ENCODE measurements at places on chromosomes 2 and 18.
A peak's percentile ranks its signal among the peaks of the same experiment; 100 is the strongest.

DNA sequence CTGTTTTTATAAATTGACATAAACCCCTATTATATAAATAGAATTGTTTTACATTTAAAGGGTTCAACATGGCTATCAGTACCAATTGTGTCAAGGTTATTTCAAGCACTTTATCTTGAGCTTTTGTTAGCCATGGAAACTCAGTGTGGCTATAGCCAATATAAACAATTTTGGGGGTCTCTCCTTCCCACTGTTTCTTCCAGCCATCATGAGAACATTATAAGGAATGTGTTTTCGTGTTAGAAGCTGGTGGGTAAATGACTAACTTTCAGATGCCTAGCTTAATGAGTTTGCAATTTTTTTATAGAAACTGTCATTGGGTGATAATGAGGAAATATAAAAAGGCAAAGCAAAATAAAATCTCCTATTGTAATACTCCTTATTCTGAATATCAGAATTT is 153.5 kb upstream of the FOSL2 start:
- H3K4me3 ChIP-seq: no peak overlapping the region
- no peaks in the 10 kb centered on the region for H3K27me3 ChIP-seq
- no peaks in the 10 kb centered on the region for H3K4me1 ChIP-seq
- H3K27ac ChIP-seq: no peak overlapping the region
- no peak for DNase-seq

GRCh38 chr18:58481321-58482180 is 147.3 kb downstream of the ALPK2 start:
- no peak overlapping the region for H3K4me3 ChIP-seq
- no peaks in the 10 kb centered on the region for H3K4me1 ChIP-seq
- peaks cover 38% of the 10 kb centered on the region for H3K27me3 ChIP-seq
- H3K36me3 ChIP-seq: no peaks in the 10 kb centered on the region

DNA sequence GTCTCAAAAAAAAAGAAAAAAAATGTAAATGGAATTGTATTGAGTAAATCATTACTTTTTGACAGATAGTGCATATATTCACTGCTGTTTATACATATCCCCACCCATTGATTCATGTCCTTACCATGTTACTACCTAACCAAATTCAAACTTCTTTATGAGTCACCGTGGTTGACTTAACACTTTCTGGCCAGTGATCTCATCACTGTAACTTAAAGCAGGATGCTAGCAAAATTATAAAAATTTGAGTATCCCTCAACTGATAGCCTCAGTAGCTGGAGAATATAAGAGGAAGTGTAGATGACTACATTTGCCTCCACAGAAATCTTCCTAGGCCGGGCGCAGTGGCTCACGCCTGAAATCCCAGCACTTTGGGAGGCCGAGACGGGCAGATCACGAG is 13.4 kb downstream of the CNOT9 start:
- H3K27me3 ChIP-seq: no peaks in the 10 kb centered on the region
- DNase-seq: no peak
- no peak overlapping the region for H3K27ac ChIP-seq
- peaks cover 57% of the 10 kb centered on the region for H3K36me3 ChIP-seq
- H3K4me1 ChIP-seq: peaks cover 32% of the 10 kb centered on the region
- no peak overlapping the region for H3K4me3 ChIP-seq

DNA sequence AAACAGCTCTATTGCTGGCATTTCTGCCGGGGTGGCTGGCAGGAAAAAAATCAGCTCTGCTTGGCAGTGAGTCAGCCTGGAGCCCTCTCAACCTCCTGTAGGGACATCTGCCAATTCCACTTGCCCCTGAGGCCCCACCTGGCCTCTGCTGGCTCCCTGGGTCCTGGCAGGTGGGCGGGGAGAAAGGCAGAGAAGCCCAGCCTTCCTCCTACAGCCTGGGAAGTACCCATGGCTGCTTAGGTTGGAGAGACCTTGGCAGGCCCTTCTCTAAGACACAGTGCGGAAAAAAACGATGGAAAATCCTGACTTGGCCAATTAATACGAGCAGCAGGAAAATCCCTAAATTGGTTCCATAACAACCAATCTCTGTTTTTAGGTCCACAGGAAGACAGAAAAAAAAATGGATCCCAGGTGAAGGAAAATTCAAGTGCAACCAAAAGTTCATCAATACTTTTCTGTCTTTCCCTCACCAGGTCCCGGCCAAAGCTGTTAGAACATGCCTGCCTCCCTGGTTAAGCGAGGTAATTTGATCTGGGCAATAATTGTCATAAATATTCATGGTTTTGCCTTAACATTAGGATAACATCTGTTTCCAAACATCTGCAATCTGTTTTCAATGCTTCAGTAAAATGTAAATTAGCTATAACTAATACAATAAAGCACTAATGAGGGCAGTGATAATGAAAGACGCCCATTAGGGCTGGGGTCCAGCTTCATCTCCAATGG is 245.9 kb downstream of the TFCP2L1 start:
- no peak for DNase-seq
- H3K27ac ChIP-seq: no peak overlapping the region
- no peak overlapping the region for H3K4me3 ChIP-seq
- H3K36me3 ChIP-seq: no peaks in the 10 kb centered on the region

DNA sequence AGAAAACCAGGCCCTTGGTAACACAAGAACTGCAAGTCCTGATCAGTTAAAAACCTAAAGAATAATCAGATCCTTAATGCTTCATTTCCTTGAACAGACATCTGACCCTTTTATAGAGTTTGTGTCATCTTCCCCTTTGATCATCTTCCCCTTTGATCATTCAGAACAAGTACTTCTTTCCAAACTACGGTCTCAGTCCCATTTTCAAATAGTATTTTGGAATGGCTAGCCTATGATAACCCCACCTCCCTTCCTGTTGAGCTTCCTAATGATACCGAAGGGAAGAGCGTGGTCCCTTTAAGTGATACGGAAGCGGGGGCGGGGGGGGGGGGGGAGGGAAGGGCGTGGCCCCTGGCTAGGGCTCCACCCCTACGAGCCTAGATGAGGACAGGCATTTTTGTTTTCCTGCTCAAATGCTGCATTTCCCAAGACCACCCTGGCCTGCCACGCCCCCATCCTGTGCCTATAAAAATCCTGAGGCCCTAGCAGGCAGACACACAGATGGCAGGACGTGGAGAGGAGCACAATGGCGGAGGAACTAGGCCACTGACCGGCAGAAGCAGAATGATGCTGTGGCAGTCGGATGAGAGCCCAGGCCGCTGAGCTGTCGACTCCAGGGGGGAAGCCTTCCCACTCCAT is 24.1 kb upstream of the CHRNA1 start:
- H3K27ac ChIP-seq: peak overlapping the region; percentile 36
- H3K36me3 ChIP-seq: no peaks in the 10 kb centered on the region
- peaks cover 5% of the 10 kb centered on the region for H3K4me1 ChIP-seq
- H3K27me3 ChIP-seq: no peaks in the 10 kb centered on the region

DNA sequence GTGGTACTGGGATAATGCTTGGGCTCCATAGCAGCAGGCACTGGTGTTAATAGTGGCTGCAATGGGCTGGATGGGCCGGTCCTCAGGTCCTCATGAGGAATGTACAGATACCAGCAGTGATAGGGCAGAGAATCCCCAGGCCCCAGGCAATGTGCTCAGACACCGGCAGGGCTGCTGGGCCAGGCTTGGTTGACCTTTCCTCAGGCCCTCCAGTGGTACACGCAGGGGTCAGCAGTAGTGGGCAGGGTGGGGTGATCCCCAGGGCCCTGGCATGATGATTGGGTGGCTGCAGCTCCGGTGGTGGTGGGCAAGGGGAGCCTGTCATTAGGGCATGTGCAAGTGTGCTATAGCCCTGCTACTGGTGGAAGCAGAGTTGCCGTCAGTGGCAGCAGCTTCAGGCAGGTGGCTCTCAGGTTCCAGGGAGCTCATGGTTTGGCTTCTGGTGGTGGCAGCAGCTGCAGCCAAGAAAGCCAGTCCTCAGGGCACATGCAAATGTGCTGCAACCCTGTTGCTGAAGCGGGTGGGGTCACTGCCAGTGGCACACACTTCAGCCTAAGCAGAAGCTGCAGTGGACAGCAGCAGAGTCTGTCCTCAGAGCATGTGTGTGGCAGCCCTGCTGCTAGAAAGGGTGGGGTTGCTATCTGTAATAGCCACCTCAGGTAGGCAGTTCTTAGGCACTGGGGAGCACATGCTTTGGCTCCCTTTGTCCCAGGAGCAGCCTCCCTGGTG is 56.8 kb downstream of the CCNT2 start:
- no peaks in the 10 kb centered on the region for H3K4me1 ChIP-seq
- peaks cover 1% of the 10 kb centered on the region for H3K36me3 ChIP-seq
- H3K27ac ChIP-seq: no peak overlapping the region
- H3K27me3 ChIP-seq: peaks cover 25% of the 10 kb centered on the region

DNA sequence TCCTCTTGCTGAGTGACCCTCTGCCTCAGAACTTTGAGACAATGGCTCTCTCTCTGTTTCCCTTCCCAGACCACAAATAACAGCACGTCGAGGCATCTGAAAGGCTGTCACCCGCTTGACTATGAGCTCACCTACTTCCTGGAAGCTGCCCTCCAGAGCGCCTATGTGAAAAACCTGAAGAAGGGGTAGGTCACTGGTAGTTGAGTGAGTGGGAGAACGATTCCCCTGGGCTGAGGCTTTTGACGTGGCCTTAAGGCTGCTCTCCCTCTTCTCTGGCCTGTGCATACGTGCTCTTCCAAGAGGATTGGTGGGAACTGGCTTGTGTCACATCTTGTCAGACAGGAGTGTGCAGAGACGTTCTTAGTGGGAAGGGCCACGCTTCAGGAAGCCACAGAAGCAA is 63.1 kb upstream of the MCFD2 start:
- H3K27ac ChIP-seq: peak overlapping the region; percentile 74
- H3K27me3 ChIP-seq: no peaks in the 10 kb centered on the region
- H3K36me3 ChIP-seq: peaks cover 31% of the 10 kb centered on the region
- no peak overlapping the region for H3K4me3 ChIP-seq
- no peak for DNase-seq

GRCh38 chr2:19021721-19022120 is 336.7 kb downstream of the OSR1 start:
- H3K27ac ChIP-seq: no peak overlapping the region
- no peaks in the 10 kb centered on the region for H3K27me3 ChIP-seq
- no peak for DNase-seq
- H3K36me3 ChIP-seq: no peaks in the 10 kb centered on the region
- no peaks in the 10 kb centered on the region for H3K4me1 ChIP-seq

- H3K4me3 ChIP-seq: peak overlapping the region; percentile 32
- no peak for DNase-seq
- H3K36me3 ChIP-seq: peaks cover 3% of the 10 kb centered on the region
- H3K27ac ChIP-seq: peak overlapping the region; percentile 78
These were observed 49.8 kb upstream of the ASB1 start for GRCh38 chr2:238376884-238377391.

GRCh38 chr2:23418461-23418911 is 33.5 kb downstream of the KLHL29 start:
- H3K27me3 ChIP-seq: peaks cover 13% of the 10 kb centered on the region
- no peaks in the 10 kb centered on the region for H3K36me3 ChIP-seq
- DNase-seq: no peak
- H3K4me3 ChIP-seq: no peak overlapping the region
- no peak overlapping the region for H3K27ac ChIP-seq
- H3K4me1 ChIP-seq: no peaks in the 10 kb centered on the region

DNA sequence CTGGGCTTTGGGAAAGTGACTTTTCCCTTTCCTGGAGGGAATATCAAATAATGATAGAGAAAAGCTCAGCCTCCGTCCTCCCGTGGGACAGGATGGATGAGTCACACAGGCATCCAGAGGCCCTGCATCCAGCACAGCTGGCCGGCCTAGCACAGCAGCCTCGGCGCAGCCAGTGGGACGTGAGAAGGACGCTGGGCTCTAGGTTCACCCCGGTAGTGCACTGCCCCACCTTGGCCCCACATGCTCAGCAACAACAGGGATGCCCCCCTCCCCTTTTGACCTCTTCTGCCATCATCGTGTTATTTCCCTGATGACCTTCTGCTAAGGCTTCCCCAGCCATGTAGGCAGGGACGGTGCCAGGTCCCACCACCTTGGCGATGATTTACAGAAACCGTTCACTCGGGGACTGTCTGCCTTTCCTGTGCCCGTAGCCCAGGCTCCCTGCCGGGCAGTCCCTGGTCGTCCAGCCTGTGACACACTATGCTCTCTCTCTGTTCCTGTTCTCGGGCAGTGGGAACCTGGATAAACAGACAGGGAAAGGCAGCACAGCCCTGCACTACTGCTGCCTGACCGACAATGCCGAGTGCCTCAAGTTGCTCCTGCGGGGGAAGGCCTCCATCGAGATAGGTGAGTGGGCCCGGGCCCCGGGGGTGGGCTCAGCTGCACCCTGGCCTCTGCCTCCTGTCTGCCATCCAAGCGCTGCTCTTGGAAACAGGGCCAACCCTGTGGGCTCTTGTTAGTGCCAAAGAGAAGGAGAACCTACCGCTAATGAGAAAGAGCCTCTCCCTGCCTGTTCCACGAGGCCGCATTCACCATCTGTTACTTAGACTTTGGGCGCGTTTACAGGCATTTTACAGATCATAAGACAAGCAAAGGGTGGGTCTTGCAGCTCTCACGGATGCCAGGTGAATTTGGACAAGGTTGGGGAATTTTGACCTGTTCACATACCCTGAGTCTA is 44.6 kb downstream of the ITGB1BP1 start:
- no peak overlapping the region for H3K4me3 ChIP-seq
- H3K27ac ChIP-seq: no peak overlapping the region
- no peak for DNase-seq
- no peaks in the 10 kb centered on the region for H3K4me1 ChIP-seq
- peaks cover 49% of the 10 kb centered on the region for H3K27me3 ChIP-seq

GRCh38 chr2:196487417-196487816 is 152.1 kb upstream of the CCDC150 start:
- H3K4me1 ChIP-seq: no peaks in the 10 kb centered on the region
- H3K4me3 ChIP-seq: no peak overlapping the region
- no peaks in the 10 kb centered on the region for H3K36me3 ChIP-seq
- H3K27ac ChIP-seq: no peak overlapping the region
- DNase-seq: no peak
- peaks cover 56% of the 10 kb centered on the region for H3K27me3 ChIP-seq

DNA sequence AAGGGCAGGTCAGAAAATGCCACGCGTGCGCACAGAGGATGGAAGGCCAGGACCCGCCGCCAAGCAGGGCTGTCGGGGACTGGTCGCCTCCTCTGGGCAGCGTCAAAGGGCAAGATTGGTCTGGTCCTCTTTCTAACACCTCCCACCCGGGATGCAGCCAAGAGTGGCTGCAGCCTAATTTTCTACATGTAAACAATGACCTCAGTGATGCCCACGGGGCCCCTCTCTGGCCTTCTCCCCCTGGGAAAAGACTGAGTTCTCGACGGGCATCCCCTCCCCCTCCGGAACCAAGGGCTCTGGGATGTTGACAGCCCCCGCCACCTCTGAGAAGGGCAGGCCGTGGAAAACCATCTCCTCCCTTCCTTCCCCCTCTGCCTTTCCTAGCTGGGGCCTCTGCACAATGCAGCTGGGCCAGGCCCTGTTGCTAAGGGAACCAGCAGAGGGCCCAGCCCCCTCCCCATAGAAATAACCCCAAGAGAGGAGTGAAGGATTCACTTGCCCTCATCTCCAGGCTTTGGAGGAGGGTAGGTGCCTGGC is 80.0 kb upstream of the ZNF532 start:
- H3K36me3 ChIP-seq: no peaks in the 10 kb centered on the region
- H3K27ac ChIP-seq: no peak overlapping the region

GRCh38 chr2:240960309-240960970 is 38.0 kb upstream of the SNED1 start:
- no peaks in the 10 kb centered on the region for H3K4me1 ChIP-seq
- peak; percentile 8 for DNase-seq
- no peak overlapping the region for H3K4me3 ChIP-seq
- H3K36me3 ChIP-seq: no peaks in the 10 kb centered on the region
